Placental pericyte (primary cell): ENCODE measurements at places on chromosomes 7 and 10. TPM values are rescaled to one million over a fixed set of nuclear protein-coding genes. Genes with fewer than 3 reads are reported as not detected.

OPN1SW gene
- total RNA-seq: not detected in 2 replicates

RAMP3 gene
- not detected in 2 replicates for total RNA-seq

GIMAP8 gene
- under 0.01 TPM in 1 of 2 replicates, not detected in the other for total RNA-seq

UNCX gene
- total RNA-seq: not detected in 2 replicates

LIPK gene
- total RNA-seq: 0.29 TPM in 1 of 2 replicates, not detected in the other

ARL4A gene
- 19.3 and 23.3 TPM in 2 replicates for total RNA-seq

ZNF485 gene
- 1.1 and 2.6 TPM in 2 replicates for total RNA-seq

TACC2 gene
- total RNA-seq: 6.8 and 24.5 TPM in 2 replicates

SEC31B gene
- total RNA-seq: 2.9 and 4.2 TPM in 2 replicates

CALHM2 gene
- 26.3 and 33.2 TPM in 2 replicates for total RNA-seq

GNAT3 gene
- not detected in 2 replicates for total RNA-seq

TRPV5 gene
- total RNA-seq: not detected in 2 replicates

C7orf33 gene
- total RNA-seq: not detected in 2 replicates

FAM20C gene
- 19.9 and 86.5 TPM in 2 replicates for total RNA-seq

CALN1 gene
- total RNA-seq: not detected in 2 replicates

CLDN3 gene
- total RNA-seq: not detected in 2 replicates

NUPR2 gene
- total RNA-seq: not detected in 2 replicates

JAKMIP3 gene
- under 0.01 TPM in 2 replicates for total RNA-seq

PRPF18 gene
- total RNA-seq: 26.1 and 37.2 TPM in 2 replicates

HTRA1 gene
- 14.0 and 73.4 TPM in 2 replicates for total RNA-seq

AQP1 gene
- total RNA-seq: 2.6 and 3.9 TPM in 2 replicates

PAPSS2 gene
- 131 and 227 TPM in 2 replicates for total RNA-seq

LRRC61 gene
- total RNA-seq: 2.3 and 2.8 TPM in 2 replicates

TMEM130 gene
- 0.72 and 2.8 TPM in 2 replicates for total RNA-seq

PNLIPRP3 gene
- total RNA-seq: not detected in 2 replicates

TRIM8 gene
- 177 and 323 TPM in 2 replicates for total RNA-seq

CYP3A5 gene
- under 0.01 and 0.72 TPM in 2 replicates for total RNA-seq

ACSL5 gene
- 1.4 and 1.5 TPM in 2 replicates for total RNA-seq
